Stimulated activated CD8-positive, alpha-beta memory T cell treated with anti-CD3 and anti-CD28 coated beads, Interleukin-15, amount 100 ng/mL, for 24 hours (primary cell): ENCODE measurements at places on chromosomes 2 and 18.

GRCh38 chr2:26001743-26002351 lies 19.6 kb upstream of the KIF3C start:
- no peak for DNase-seq

DNA sequence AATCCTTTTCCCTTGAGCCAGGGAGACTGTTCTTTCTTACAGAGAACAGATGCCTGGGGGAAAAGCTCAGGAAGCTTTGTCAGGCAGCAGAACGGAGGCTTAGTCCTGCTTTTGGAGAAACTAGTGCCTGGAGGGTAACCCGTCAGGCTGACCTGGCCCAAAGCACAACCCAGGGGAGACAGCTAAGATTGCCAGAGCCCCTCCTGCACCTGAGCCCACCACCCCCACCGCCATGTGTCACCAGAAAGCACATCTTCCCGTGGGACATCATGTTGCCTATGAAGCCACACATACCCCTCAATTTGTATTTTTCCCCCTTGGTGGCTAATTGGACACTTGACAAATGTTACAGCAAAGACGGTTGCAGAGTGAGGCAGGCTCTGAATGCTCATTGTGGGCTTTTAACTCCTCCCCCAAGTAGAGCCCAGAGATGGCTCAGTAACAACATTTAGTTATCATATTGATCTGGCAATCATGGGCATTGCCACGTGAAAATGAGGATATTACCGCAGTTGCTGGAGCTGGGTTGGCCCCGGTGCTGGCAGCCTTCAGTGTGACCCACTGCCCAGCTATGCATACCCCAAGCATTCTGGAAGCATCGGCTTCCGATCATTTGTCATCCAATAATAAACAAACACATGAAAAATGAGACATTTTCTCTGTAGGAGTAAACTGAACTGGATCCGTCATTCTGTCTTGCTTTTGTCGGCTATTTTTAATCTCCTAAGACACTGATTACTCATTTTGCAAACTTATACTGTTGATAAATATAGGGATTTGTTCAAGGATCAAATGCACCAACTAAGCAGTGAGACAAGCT lies 229.5 kb downstream of the ATAD2B start:
- DNase-seq: no peak

DNA sequence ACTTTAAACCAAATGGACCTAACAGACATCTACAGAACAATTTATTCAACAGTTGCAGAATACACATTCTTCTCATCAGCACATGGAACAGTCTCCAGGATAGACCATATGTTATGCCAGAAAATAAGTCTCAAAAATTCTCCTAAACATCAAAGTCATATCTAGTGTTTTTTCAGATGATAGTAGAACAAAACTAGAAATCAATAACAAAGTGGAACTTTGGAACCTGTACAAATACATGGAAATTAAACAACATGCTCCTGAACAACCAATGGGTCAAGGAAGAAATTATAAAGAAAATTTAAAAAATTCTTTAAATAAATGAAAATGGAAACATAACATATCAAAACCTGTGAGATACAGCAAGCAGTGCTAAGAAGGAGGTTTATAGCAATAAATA lies 194.1 kb upstream of the SIX2 start:
- no peak for DNase-seq

DNA sequence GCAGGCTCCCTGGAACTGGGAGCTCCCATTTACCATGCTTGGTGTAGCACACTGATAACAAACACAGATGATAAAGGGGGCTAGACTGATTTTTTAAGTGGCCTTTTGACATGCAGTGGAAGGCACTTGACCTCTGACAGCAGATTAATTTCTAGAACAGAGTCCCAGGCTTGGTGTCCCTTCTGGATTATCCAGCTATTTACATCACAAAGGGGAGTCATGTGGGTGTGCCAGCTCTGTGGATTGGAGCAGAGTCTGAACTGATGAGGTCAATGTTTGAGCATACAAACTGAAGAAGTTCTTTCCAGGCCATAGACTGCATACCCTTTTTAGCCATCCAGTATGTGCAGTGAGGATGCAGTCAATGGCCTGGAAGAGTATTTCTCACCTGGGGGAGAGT lies 31.5 kb upstream of the SIX2 start:
- DNase-seq: no peak

DNA sequence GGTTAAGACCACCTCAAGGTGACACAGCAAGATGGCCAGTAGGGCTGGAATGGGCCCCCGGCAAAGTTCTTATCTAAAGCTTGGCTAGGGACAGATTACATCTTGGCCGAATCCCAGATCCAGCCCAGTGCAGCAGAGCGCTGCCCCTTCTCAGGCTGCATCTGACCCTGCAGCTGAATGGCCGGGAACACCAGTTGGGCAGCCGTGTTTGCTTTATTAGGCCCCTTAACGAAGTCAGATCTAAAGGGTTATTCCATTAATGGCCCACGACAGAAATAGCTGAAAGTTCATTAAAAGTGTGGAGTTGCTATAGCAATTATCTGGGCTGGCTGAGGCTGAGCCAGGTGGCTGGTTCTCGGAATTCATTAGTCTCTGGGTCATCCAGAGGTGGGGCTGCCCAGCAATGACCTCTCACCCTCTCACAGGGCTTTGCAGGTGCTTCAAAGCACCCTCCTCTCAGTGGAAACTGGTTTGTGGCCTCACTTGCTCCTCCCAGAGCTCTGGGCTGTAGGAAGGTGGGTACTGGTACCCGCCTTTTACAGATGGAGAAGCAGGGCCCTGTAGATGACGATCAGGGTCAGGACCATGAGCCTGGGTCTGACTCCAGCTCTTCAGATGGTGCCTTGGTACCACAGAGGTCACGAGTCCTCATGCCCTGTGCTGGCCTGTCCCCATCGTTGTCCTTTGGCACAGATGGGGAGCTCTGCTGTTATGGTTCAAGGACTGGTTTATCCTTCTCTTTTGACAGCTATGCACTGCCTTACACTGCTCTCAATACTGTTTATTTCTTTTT lies 68.8 kb downstream of the EMX1 start:
- DNase-seq: no peak

GRCh38 chr2:145404690-145405089 lies 884.8 kb upstream of the ZEB2 start:
- no peak for DNase-seq

DNA sequence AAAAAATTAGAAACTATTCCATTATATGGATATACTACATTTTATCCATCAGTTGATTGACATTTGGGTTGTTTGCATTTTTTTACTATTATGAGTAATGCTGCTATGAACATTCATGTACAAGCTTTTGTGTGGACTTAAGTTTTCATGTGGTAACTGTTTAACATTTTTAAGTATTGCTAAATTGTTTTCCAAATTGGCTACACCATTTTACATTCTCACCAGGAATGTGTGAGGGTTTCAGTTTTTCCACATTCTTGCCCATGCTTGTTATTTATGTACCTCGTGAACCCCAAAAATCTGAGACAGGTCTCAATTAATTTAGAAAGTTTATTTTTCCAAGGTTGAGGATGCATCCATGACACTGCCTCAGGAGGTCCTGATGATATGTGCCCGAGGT lies 3.1 kb upstream of the TXNL4A start:
- no peak for DNase-seq

- no peak for DNase-seq
These were observed 59.1 kb upstream of the PXDN start for GRCh38 chr2:1803217-1804110.

GRCh38 chr2:235330775-235331451 lies 162.9 kb upstream of the AGAP1 start:
- no peak for DNase-seq

- no peak for DNase-seq
These were observed 14.2 kb upstream of the ESPNL start for GRCh38 chr2:238085899-238086298.

GRCh38 chr18:47929681-47930198 lies 719 bp downstream of the SMAD2 start:
- no peak for DNase-seq

GRCh38 chr2:235716875-235717496 lies 223.1 kb downstream of the AGAP1 start:
- no peak for DNase-seq

DNA sequence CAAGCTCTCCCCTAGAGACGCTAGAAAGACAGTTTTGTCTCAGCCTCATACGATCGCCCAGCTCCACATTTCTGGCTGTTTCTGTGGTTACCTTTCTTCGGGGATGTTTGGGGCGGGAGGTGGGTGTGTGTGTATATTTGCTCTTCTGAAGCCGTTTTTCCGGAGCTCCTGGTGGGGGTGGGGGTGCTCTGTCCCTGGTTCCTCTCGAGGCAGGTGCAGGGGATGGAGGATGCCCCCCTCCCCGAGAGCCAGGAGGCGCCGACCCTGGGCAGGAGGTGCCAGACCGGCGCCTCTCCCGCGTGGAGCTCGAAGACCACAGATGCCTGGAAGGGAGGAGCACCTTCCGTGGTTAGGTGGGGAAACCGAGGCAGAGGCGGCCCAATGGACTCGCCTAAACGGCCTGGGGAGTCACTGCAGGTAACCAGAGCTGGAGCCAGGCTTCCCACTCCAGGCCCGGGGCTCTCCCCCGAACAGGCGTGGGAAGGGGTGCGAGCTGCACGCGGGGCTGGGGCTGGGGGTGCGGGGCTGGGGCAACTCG lies 694 bp upstream of the HPCAL1 start:
- DNase-seq: no peak
